ENCODE measurements at places on chromosomes 11 and 22.

GRCh38 chr11:72354356-72355115 is 79.8 kb downstream of the CLPB start:
- DNase-seq = no peak

- no peak for DNase-seq
Observed at GRCh38 chr11:65811764-65812475, 21.8 kb upstream of the SNX32 start.

- DNase-seq = no peak
Observed at GRCh38 chr11:131938351-131938751, 567.9 kb downstream of the NTM start.

GRCh38 chr11:5631417-5631816 is 6.6 kb downstream of the TRIM34 start:
- no peak for DNase-seq

- DNase-seq = no peak
Observed at GRCh38 chr22:47000888-47001287, 238.4 kb downstream of the TBC1D22A start.

- DNase-seq = no peak
Observed at GRCh38 chr11:110044226-110044968, 48.8 kb upstream of the ZC3H12C start.

GRCh38 chr11:83948200-83948599 is 662.0 kb upstream of the CCDC90B start:
- no peak for DNase-seq

DNA sequence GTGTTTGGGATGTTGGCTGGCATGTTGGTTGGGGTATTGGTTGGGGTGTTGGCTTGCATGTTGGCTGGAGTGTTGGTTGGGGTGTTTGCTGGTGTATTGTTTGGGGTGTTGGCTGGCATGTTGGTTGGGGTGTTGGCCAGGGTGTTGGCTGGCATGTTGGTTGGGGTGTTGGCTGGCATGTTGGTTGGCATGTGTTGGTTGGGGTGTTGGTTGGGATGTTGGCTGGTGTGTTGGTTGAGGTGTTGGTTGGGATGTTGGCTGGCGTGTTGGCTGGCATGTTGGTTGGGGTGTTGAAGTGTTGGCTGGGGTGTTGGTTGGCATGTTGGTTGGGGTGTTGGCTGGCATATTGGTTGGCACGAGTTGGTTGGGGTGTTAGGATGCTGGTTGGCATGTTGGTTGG is 24.5 kb downstream of the OTUB1 start:
- DNase-seq = no peak

- DNase-seq = no peak
Observed at GRCh38 chr11:64458997-64459396, 100.0 kb downstream of the RPS6KA4 start.

DNA sequence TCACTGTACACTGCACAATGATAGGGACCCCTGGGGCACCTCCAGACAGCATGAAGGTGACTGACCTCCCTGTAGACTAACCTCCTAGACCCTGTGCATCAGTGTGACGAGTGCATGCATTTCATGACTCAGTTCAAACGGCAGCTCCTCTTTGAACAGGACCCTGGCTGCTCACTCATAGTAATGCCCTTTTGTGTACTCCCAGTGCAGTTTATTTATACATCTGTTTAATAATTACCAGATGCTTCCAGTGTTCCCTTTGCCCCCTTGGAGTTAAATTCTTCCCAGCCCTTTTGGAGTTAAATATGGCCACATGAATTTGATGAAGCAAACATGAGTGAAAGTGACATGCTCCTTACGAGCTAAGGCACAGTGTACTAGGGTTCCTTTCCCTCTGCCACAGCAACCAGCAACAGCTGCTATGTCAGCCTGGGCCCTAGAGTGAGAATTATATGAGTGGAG is 72.4 kb downstream of the PANX1 start:
- no peak for DNase-seq

DNA sequence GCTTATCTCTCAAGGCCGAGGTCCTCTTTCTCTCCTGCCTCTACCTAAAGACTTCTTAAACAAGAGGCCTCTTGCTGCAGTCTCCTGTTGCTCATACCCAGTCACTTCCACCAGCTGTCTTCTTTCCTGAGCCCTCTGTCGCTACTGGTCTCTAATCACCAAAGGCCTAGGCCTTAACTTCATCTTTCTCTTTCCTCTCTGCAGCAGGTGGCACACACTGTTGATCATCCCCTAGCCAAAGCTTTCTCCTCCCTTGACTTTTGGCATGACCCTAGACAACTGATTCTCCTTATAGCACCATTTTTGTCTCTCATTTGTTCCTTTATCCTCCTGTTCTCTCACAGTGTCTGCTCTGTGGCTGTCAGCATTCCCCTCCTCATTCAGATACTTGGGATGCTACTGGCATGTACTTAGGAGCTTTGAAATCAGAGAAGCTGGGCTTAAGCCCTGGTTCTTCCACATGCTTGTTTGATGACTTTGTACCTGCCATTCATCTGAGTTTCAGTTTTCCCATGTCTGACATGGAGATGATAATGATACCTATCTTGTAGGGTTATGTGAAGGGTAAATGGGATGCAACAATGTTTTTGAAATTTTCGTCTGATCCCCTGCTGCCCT is 22.4 kb downstream of the ENDOD1 start:
- DNase-seq = no peak

DNA sequence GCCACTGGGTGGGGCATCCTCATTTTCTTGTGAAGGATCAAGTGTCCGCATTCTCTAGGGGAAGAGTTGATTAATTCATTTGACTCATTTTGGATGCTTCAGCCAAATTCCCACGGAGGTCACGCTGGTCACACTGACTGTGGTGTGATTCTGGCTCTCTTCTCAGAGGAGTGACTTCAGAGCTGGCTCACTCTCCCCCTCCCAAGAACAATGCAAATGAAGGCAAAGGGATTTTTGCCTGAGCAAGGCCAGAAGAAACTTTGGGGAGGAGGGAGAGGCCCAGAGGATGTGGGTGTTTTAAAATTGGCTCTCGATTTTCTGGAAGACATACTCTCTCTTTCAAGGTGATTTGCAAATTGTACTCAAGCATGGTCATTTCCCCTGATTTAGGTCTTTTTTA is 51.1 kb upstream of the LMO2 start:
- no peak for DNase-seq

GRCh38 chr11:37277896-37278465 is 679.9 kb upstream of the RAG2 start:
- DNase-seq = no peak

GRCh38 chr11:116427903-116428637 is 344.7 kb downstream of the BUD13 start:
- DNase-seq = no peak

DNA sequence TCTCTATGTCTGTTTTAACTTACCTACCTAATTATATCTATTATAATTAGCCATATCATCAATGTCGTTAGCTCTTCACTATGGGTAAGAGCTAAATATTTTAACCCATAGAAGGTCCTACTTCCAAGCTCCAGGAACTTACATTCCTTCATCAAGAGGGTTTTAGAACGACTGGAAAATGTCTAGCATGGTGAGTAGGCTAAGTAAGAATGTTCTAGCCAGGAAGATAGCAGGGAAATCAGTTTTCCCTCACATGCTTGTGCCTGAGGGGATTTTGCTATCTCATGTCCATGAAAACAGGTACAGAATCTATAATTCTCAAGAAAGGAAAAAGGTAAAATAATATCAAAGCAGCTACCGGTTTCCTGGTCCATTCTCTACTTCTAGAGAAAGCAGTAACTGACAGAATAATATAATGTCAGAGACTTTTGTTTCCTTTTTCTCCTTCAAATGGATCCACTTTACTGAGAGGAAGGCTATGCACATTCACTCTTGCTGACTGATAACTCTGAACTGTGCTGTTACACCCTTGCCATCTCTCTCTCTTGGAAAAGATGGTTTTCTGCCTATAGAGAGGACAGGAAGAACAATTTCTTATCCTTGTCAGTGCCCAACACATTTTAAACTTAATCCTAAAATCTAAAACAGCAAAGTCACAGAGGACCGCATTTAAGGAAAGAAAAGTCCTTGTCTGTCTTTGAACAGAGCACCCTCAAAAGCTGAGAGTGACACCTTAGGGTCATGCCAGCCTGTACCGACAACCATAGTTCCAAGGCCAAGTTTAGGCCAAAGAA is 67.0 kb downstream of the MAML2 start:
- DNase-seq = no peak

DNA sequence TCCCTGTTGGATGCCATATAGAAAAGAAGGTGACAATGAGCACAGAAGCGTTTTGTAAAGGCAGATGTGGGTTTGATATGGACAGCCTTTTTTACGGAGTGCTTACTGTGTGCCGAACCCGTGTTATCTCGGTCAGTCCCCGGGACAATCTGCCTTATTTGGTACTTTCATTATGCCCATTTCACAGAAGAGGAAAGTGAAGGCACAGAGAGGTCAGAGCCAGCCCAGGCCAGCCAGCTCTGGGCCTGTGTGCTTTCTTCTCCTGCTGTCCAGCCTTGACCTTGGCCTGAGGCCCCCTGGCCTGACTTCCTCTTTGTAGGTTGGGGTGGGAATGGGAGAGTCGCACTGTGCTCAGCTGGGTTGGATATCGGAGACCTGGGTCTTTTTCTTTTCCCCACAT is 628 bp upstream of the CRYBB1 start:
- DNase-seq = no peak

- no peak for DNase-seq
Observed at GRCh38 chr22:40235308-40235707, 57.6 kb downstream of the TNRC6B start.

GRCh38 chr22:50567721-50568252 is 5.1 kb upstream of the SYCE3 start:
- DNase-seq = no peak
